ENCODE measurements at places on chromosomes 7 and 10.

DNA sequence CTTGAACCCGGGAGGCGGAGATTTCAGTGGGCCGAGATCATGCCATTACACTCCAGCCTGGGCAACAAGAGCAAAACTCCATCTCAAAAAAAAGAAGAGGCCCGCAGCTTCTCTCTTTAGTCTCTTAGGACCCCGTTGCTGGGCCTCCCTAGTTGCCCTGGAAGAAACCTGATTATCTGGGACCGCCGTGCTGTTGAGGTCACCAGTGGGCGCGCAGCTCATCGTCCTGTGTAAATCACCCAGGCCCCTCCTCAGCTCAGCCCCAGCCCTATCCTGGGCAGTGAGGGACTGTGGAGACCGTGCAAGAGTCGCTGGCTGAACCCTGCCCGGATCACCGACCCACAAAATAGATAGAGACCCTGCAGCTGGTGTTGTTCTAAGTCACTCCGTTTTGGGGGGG lies 85.0 kb downstream of the UNCX start:
- no peak for DNase-seq

DNA sequence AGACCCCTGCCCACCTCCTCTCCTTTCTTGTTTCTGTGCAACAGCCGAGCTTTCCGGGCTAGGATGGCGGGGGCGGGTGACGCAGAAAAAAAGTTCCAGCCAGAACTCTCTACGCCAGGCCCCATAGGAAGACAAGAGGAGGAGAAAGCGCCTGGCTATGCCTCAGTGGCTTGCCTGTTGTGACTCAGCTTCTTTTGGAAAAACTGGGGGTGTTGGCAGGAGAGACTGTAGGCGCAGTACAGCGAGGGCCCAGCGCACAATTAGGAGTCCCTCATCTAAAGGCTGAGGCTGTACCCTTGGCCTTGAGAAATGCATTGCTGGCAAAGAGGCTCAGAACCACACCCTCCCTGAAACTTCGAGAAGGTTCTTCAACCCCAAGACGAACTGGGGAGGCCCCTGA lies 28.0 kb upstream of the KPNA7 start:
- DNase-seq, result no peak

DNA sequence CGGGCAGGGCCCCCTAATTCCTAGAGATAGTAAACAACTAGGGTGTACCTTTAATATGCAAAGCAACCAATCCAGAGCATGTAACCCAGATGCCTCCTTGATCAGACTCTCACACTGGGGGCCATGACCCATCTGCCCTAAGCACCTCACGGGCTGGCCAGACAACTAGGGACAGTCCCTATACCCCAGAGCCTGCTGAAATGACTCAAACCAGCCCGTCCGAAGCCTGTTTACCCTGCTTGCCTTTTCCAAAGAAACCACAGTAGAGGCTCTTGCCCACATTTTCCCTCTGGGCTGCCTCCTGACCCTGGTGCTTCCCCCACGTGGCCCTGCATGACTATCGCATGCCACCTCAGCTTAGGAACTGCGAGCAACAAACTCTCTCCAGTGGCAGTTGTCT lies 46.2 kb downstream of the RGS10 start:
- no peak for DNase-seq

- DNase-seq, result peak; percentile 57
Measured at GRCh38 chr10:132447446-132448247, 50.6 kb downstream of the PWWP2B start.

- no peak for DNase-seq
Measured at GRCh38 chr7:14270099-14270498, 280.6 kb upstream of the ETV1 start.

DNA sequence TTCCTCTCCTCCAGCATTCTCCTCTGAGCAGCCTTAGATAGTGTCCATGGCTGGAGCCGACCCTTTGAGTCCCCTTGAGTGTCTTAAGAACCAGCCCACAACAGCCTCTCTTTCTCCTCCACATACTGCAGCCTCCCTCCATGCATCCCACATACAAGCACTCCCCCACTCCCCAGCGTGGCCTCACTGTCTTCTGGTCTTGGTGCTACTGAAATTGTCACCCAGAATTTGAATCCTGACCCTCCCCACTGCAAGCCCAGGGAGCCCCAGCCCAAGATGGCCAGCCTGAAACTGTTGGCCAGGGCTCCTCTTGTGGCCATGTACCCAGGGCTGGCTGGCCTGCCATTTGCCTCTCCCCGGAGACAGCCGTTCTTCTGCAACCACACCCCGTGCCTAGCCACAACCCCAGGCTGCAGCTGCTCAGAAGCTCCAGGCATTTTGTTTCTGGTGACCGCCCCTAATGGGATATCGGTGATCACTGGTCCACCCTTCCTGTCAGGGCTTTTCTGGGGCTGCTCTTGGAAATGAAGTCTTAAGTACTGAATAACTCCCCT lies 18.8 kb upstream of the SH2D4B start:
- DNase-seq, result no peak

DNA sequence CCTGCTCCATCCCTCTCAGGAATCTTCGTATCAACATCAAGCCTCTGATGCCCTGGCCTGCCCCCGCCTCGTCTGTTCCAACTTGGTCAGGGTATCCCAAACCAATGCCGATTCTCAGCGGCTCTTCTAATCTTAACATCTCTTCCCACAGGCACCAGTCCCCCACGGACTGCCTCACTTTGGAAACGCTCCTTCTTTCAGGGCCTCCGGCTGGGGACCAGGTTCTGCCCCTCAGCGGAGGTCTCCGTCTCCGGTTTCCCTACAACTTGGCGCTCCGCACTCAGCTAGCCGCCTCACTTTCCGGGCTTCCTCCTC lies 488 bp downstream of the ABCF2 start:
- no peak for DNase-seq

- no peak for DNase-seq
Measured at GRCh38 chr7:120964088-120964487, 13.5 kb downstream of the ING3 start.

DNA sequence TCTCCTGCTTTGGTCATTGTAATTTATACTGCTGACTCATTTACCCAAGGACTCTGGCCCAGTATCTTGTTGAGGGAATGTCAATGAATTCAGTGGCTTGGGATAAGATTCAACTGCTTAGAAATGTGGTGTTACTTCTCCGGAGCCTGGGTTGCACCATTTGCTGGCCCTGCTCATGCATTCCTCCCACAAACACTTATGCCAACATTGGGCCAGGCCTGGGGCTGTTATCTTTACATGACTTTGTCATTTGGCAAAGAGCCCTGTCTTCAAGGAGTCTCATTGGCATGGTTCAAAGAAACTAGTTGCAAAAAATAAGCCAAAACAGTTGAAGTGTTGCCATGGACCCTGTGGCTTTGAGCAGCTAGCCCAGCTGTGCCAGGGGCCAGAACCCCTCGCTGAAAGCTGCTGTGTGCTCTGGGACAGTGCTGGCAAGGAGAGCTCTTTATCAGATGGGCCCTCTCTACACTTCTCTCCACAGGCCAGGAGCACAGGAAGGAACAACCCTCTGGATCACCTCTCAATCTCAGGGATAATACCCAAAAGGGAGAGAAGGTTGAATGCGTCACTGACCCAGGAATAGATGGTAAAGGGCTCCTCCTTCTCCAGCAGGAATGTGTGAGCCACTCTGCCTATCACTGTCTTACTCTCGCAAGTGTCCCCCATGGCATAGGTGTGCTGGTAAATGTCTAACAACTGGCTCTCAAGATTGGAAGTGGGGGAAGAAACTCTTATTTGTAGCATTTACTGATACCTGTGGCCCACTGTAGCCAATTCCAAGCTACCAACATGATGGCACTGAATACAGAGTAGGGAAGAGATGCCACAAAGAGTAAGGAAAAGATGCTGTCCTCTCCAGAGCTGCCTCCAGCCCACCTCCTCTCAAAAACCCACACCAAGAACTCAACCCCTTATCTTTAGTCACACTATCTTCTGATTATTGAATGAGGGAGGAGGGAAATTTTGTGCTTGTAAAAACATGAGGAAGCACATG lies 23.5 kb upstream of the PDE1C start:
- DNase-seq, result no peak

- DNase-seq, result no peak
Measured at GRCh38 chr7:143042159-143042789, 9.9 kb upstream of the OR6V1 start.

- no peak for DNase-seq
Measured at GRCh38 chr10:122981066-122981464, 864 bp downstream of the PSTK start.

GRCh38 chr10:70769121-70769520 lies 16.1 kb downstream of the TBATA start:
- no peak for DNase-seq

- no peak for DNase-seq
Measured at GRCh38 chr7:77862691-77863090, 64.1 kb downstream of the PHTF2 start.

DNA sequence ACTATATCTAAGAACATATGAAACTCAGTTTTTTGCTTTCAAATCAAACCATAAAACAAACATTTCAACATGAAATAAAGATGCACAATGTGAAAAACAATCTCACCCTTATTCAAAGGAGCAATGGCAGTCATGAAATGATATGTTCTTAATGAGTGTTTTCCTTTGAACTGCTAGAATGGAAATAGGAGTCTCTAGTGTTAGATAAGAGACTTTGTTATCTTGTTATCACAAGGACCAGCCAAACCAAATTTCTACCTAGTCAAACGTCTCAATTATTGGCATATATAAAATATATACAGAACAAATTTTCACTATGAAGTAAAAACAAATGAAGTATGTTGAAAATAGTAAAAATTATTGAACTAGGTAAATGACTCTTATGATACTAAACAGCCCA lies 1.2 kb downstream of the VPS41 start:
- DNase-seq, result no peak

DNA sequence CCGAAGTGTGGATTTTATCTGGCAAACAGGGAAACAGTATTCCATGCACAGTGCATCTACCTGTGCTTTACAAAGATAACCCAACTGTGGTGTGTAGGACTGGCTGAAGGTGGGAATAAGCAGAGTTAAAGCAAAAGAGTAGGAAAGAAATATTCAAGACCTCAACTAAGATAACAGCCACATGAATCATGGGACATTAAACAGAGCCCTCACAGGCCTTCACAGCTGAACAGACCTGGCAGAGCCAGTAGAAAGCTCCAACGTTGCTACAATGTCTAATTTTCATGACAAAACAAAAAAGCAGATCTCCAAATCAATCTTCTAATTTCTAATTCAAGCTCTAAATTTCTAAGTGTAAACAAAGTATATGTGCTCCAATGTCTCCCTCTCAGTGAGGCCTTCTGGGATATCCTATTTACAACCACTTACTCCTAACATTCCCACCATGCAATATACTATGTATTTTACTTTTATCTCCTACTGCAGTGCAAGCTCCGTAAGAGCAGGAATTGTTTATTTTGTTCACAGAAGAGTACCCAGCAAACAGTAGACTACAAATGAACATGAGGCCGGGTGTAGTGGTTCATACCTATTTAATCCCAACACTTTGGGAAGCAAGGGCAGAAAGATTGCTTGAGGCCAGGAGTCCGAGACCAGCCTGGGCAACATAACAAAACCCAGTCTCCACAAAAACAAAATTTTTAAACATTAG lies 63.5 kb downstream of the UBE2H start:
- no peak for DNase-seq

DNA sequence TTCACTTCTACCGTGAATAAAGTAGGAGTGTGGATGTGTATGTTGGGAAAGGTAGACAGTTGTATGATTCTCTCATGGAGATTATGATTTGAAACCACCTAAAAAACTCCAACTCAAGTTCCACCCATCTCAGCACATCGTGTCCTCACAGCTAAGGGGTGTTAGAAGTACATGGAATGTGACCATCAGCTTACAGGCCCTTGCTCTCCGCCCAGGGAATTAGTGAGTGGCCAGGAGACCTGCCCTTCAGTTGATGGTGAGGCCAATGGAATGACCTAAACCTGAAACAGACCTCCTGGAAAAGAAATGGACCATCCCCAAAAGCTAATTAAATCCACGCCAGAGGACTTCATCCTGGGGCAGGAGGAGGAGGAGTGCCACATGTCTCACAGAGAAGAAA lies 2.1 kb upstream of the WNT2 start:
- no peak for DNase-seq

GRCh38 chr7:128025380-128025779 lies 5.9 kb downstream of the LRRC4 start:
- no peak for DNase-seq

DNA sequence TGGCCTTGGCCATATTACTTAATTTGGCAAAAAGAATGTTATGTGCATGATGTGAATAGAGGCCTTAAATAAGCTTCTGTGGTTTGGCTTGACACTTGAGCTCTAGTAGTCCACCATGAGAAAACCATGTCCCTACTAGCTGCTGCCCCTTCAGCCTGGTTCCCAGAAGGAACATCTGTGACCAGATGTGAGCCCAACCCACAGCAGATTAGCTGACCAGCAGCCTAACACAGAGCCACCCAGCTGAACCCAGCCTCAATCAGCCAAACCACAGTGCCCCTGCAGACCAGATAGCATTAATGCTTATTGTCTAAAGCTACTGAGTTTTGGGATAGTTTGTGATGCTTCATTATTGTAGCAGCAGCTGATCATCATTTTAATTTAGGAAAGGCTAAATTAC lies 16.6 kb downstream of the JAZF1 start:
- DNase-seq, result no peak

GRCh38 chr7:124269774-124270173 lies 236.9 kb upstream of the TMEM229A start:
- DNase-seq, result no peak

DNA sequence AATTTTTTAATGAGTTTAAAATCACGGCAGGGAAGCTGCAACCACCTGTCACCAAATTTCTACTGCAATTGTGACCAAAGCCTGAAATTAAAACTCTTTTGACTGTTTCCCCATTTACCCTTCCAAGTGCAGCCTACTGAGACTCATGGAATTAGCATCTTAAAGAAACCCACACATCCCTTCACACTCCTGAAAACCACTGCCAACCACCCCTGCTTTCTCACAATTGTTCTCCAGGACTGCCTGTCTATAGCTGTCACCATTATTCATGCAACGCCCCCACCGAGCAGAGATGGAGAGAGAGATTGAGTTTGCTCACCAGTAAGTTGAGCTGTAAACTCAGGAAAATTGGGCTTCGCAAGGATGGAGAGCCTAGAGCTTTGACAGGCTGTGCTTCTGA lies 383.8 kb upstream of the SORCS1 start:
- DNase-seq, result no peak

- DNase-seq, result no peak
Measured at GRCh38 chr7:151083824-151084160, 499 bp upstream of the TMUB1 start.

- no peak for DNase-seq
Measured at GRCh38 chr10:117718986-117719920, 176.7 kb downstream of the EMX2 start.

DNA sequence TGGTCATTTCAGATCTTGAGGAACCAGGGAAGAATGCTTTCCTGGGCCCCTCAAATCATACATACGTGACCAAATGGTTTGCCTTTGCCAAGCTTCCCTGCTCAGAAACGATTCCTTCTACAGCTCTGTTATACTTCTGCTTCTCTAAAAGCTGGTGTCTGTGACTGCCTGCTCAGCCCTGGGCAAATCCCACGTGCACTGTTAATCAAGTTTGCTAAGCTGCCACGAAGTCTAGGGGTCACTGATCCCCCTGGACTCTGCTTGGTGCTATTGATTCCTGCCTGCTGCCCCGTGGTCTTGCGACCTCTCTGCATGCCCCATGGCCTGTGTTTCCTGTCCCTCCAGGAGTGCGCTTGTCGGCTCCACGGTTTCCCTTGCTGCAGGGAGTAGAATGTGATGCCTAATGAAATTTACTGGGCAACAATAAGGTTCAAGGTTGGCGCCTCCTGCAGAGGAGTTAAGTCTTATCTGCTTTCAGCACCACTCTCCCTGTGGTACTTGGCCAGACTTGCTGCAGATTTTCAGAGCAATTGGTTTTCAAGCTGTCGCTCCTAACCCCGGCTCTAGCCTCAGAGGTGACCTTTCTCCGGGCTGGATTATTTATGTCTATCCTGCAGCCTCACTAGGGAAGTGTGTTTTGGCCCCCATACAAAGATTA lies 201.6 kb upstream of the FZD8 start:
- DNase-seq, result no peak

All from activated T-cell treated with anti-CD3 and anti-CD28 coated beads for 1 hour (primary cell).